HCEC 1CT (cell line): ENCODE measurements at places on chromosomes 13 and 19.
A peak's percentile ranks its signal among the peaks of the same experiment; 100 is the strongest.

- peak; percentile 16 for DNase-seq
Measured at GRCh38 chr19:46659151-46660007, 1.6 kb downstream of the DACT3 start.

- DNase-seq = peak; percentile 55
Measured at GRCh38 chr13:77521595-77522367, 13.7 kb upstream of the SCEL start.

DNA sequence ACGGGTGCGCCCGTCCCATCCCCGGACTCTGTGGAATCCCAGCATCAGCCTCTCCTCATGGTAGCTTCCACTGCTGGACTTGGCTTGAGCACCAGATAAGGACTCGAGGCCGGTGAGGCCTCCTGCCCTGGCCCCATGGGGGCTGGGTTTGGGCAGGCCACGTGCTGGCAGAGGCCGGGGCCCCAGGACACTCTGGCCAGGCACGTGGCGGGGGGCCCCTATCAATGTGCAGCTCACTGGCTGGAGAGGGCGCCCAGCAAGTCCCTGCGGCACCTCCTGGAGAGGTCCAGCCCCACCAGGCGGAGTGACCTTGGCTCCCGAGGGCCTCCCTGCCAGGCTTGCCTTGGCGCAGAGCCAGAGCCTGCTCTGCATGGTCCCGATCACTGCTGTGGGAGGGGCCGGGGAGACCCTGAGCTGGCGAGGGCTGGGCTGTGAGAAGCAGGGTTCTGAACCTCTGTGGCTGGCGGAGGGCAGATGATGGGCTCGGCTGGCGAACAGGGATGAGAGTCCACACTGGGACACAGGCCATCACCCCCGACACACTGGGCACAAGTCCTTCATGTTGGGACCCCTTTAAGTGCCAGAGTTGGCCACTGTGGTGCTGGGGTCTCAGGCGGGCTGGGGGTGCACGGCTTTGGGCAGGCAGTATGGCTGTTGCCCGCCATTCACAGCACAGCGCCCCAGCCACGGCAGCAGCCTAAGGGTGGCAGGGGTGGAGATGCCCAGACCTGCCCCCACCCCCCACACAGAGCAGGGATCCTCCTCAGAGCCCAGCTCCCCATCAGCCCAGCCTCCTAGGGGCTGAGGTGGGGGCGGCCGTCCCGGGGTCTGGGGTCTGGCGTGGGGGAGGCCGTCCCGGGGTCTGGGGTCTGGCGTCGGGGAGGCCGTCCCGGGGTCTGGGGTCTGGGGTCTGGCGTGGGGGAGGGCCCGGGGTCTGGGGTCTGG is 19.1 kb downstream of the CEBPG start:
- DNase-seq = no peak

- no peak for DNase-seq
Measured at GRCh38 chr19:4542896-4543841, 3.3 kb upstream of the LRG1 start.

DNA sequence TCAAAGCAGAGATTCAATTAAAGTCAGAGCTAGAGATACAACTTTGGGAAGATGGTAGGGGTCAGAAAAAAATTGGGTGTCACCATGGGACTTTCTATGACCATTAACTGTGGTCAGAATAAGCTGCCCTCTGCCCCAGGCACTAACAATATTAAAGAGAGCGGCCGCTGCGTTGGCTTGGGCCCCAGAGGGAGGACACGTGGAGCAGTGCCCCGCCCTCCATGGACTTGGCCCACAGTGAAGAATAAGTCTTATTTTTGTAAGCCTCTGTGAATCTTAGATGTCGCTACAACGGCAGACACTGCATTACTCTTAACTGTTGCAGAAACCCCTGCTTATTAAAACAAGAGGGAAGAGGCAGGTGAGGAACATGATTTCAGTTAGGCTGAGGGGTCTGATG is 172.7 kb downstream of the UQCRFS1 start:
- no peak for DNase-seq

DNA sequence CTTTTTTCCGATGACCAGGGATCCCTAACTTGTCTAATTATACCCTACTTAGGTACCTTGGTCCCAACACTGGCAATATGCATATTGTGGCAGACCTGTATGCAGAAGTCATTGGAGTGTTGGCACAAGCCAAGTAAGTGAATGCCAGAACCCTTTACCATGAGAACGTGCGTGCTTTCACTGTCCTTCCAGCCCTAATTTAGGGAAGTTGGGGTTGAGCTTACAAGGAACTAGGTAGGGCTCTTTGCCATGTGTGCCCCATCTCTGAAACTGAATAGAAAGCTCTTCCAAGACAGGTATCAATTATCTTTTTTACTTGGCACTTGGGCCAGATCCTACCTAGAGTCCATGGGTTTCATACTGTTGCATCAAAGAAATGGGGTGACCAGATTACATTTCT is 93.2 kb downstream of the FRY start:
- no peak for DNase-seq

DNA sequence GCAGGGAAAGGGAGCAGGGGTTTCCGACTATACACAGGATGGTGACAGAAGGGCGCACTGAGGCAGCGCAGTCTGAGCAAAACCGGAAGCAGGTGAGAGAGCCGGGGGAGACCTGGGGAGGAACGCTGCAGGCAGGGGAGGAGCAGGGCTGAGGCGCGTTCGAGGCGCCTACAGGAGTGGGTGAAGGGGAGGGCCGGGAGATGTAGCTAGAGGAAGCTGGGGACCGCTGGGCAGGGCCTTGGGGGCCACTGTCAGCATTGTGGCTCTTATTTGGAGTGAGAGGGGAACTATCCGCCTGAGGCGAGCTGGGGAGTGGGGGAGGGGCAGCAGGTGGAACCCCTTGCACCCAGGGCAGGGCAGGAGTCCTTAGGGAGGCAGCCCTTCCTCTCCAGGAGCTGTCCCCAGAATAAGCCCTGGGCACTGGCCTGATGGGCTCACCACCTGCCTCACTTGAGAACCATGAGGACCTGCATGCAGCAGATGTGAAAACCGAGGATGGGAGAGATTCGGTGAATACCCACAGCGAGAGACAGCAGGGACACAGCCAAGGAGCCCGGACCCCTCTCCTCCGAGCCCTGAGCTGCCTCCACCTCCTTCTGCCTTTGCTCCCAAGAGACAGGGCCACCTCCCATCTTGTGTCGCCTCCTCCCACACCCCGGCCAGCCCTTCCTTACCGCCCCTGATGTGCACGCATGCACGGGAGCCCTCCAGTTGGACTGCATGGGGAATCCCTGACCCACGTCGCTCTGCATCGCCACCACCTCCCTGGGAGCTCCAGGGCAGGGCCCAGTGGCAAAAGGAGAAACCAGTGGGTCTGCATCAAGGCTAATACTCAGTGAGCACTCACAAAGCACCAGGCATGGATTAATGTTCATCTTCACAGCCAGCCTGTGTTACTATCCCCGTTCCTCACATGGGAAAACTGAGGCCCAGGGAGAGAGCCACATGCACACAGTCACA is 10.3 kb downstream of the AKT2 start:
- DNase-seq = no peak

DNA sequence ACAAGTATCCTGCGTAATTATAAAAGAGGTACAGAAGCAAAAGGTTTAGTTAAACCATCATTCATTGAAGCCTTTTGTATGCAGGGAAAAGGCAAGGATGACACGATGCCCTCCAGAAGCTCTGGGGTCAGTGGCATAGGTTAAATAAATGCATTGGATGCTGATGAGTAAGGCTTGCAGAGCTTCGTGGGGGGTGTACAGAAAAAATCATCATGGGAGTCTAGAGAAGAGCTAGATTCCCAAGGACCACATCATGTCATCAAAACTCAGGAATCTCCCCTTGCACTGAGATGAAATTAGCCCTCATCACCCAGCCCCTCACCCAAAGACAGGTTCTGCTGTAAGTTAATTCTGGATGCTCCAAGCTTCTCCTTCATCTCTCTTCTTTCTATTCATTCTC is 8.3 kb downstream of the FPR1 start:
- DNase-seq = no peak

GRCh38 chr19:39053276-39054090 is 21.1 kb upstream of the FBXO27 start:
- no peak for DNase-seq

DNA sequence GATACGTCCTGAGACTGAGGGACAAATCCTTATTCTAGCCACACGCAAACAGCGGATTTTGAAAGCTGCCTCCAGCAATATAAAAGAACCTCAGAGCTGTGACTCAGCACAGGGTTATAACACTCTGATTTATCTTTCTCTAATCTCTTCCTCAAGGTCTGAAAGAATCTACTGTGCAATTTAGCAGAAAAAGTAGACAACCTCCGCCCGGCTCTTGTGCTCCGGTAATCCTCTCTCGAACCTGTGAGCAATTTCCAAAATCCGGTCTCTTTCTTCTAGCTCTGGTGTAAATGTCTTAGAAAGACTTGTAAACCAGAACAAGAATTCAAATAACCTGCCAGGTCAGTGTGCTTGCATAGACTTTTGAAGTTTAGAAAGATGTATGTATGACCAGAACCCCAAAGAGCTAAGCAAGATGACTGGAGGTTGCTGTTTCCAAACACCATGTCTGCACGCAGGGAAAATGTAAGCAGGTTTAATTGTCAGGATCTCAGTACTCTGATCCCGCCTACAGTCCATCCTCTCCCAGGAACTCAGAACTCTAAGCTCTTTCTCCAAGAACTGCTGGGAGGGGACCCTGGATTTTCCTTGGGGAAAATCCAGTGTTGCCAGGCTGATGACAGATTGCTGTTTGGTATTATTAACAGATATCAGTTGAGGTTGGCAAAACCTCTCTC is 338.1 kb downstream of the RFC3 start:
- DNase-seq = no peak

GRCh38 chr13:73983109-73983508 is 151.1 kb downstream of the KLF12 start:
- DNase-seq = peak; percentile 20

GRCh38 chr13:37138169-37138568 is 32.7 kb upstream of the CSNK1A1L start:
- DNase-seq = peak; percentile 54

- peak; percentile 45 for DNase-seq
Measured at GRCh38 chr13:80168089-80168850, 172.7 kb downstream of the SPRY2 start.

GRCh38 chr19:16380943-16381755 is 56.5 kb downstream of the KLF2 start:
- DNase-seq = no peak

GRCh38 chr19:29439021-29439420 is 86.8 kb upstream of the VSTM2B start:
- DNase-seq = no peak

DNA sequence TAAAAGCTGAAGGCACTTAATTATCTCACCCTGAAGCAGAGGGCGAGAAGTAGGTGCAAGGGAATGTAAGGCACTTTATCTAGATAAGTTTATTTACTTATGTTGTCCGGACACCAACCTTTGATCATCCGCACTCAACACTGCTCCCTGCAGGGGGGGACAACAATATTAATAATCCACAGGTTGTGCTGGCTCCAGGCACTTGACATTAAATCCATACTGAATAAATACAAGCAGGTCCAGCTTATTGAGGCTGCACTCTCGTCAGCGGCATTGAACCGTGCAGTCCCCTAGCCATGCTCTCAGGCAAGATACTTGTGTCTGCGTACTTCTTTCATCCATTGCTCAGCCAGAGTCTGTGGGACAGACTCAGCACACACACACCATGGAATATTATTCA is 374.5 kb upstream of the NBEA start:
- DNase-seq = no peak
